ENCODE measurements at places on chromosomes 11 and 22. TPM values are rescaled to one million over a fixed set of nuclear protein-coding genes. Genes with fewer than 3 reads are reported as not detected.

GRCh38 chr22:29213493-29213892, 7.8 kb downstream of the EMID1 start:
- no peak for DNase-seq

DNA sequence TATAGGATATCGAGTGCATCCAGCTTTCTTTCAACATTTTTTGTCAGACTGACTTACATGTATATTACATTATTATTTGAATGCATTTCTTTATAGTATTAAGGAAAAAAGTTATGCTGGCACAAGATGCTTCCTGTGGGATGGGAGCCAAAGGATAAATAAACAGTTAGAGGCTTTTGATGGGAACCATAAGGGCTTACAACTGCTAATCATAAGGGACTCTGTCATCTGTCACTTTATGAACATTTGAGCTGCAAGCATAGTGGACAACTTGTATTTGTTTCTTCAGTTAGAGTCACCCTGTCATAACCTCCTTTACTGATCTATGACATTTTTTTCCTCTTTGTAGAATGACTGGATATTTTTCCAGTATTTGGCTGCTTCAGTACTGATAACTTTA, 132.4 kb upstream of the CHORDC1 start:
- no peak for DNase-seq

The PHF21B gene
- total RNA-seq = not detected

GRCh38 chr11:30422447-30423278, 99.8 kb downstream of the ARL14EP start:
- DNase-seq = no peak

- peak; percentile 12 for DNase-seq
Measured at GRCh38 chr11:17810746-17811145, 76.2 kb downstream of the KCNC1 start.

The DNAJB7 gene
- total RNA-seq = not detected

DNA sequence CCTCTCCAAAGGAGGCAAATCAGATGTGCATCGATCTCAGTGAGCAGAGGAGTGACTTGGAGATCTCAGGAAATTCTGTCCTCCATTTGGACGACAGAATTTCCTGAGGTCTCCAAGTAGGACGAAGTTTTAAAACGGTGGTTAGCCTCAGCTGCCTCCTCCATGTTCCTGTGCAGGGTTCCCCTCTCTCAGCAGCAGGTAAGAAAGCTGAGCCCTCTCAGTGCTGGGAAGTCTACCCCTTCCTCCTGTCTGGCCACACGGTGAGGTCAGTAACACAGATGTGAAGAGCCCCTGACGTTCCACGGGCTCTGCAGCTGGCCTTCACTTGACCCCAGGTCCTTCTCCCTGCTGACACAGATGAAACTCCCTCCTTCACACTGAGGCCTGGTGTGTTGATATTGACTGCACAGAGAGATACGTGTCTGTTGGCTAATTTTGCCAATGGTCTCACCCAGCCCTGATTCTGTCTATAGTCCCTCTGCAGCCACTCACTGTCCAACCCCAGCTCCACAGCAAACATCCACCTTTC, 607.4 kb upstream of the B3GAT1 start:
- no peak for DNase-seq

DNA sequence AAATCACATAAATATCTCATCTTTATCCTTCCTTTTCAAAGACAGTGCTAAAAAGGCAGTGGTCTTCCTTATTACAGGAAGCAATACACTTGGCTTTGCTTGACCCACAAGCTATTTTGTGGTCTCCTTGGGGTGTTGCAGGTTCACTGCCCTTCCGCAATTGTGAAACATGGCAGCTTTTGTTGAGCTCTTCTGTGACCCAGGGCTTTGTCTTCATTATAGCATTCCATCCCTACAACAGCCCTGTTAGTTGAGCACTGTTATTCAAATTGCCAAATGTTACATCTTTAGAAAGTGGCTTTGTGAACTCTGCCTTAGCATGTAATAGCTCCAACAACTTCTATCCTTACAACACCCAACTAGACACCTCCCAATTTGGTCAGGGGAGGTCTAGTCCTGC, 107.1 kb downstream of the OPCML start:
- DNase-seq = no peak

- peak; percentile 81 for DNase-seq
Measured at GRCh38 chr11:34380696-34381095, 22.9 kb upstream of the ABTB2 start.
